ENCODE measurements at places on chromosomes 3 and 15.

DNA sequence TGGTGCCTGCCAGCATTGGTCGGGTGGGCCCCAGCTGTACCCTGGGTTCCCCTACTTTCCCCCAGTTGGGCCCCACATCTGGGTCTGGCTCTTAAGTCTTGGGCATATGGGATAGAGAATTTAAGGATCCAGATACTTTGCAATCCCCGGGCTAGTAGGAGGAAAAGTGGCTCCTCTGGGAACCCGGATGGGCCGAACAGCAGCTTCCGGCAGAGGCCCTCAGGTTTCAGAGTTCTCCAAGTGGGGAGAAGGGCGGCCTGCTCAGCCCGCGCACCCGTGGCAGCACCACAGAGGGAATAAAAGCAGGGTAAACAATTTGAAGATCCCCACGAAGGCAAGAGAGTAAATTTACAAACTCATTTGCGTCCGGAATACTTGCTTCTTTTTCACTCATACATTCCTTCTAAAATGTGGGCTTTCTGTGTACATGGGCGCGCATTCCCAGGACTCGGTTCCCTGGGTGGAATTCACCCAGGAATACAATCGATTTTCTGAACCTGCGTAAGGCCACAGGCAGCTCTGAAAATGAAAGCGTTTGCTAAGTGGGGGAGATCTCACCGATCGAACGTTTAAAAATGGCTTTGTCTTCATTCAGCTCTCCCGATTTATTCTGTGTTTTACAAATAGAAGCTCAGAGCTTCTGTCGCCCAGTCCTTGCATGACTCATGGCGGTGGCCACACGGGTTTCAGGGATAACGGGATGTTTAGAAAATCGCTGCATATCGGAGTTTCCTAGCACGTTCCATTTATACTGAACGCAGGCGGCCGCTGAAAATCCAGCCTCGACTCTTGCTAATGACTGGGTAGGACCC is 74.0 kb upstream of the POLG start:
- no peak for DNase-seq

DNA sequence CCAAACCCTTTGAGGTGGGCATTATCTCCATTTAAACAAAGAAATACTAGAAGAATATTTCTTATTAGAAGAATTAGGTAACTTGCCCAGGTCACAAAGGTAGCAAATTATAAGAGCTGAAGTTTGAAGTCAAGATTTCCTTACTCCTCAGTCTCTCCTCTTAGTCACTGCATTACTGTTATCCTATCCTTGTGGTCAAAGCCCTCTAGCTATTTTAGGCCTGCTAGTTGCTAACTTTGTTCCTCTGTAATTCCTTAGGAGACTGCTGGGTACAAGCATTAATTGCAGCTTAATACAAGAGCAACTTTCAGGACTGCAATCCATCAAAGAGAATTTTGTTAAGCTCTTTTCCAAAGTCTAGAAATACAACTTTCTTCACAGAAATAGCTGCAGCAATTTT is 528.2 kb downstream of the ZIC1 start:
- no peak for DNase-seq

DNA sequence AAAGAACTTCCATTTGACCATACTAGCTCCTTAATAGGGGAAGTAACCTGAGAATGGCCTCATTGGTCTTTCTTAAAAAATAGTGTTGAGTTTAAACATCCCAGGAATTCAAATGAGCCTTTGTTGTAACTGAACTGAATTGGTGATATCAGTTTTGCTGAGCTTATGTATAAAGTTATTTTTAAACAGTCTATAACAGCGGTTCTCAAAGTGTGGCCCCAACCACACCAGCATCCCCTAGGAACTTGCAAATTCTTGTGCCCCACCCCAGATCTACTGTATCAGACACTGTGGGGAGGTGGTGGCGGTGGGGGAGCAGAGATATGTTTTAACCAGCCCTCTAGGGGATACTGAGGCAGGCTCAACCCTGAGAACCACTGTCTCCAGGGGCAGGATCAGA is 57.0 kb downstream of the LMCD1 start:
- DNase-seq, result no peak

DNA sequence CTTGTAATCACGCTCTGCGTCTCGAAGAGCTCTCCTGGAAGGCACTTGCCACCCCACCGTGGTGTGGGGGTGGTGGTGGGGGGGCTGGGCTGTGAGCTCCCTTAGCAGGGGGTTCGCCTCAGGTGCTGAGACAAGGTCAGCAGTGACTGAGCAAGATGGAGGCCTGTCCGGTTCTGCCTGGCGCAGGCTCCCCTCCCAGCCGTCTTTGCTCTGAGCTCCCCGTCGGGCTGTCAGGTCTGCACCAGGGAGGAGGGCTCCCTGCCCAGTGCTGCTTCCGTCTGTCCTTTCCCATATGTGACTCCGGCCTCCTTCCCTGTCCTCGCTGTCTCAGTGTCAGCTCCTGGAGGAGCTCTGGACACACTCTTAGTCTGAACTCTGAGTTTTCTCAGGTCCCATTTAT is 80.0 kb downstream of the PLXNA1 start:
- DNase-seq, result no peak

DNA sequence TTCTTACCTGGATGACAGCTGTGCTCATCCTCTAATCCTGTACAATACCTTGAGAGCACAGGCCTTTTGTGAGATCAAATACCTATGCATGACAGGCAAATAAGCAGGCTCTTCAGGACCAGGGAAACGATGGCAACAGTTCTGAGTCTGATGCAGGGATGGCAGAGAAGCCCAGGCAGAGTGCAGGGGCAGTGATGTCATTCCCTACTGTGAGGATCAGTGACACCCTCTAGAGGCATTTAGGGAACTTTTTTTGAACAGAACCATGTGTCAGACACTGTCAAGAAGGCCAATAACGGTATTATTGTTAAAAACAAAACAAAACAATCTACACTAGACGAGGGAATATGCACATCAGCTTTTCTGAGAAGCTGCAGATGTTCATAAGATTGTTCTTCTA is 314.8 kb upstream of the CTDSPL start:
- no peak for DNase-seq

- DNase-seq, result no peak
These were observed 120.1 kb upstream of the UBE2E1 start for GRCh38 chr3:23685541-23686258.

GRCh38 chr15:76380249-76380648 is 43.7 kb downstream of the ISL2 start:
- no peak for DNase-seq

DNA sequence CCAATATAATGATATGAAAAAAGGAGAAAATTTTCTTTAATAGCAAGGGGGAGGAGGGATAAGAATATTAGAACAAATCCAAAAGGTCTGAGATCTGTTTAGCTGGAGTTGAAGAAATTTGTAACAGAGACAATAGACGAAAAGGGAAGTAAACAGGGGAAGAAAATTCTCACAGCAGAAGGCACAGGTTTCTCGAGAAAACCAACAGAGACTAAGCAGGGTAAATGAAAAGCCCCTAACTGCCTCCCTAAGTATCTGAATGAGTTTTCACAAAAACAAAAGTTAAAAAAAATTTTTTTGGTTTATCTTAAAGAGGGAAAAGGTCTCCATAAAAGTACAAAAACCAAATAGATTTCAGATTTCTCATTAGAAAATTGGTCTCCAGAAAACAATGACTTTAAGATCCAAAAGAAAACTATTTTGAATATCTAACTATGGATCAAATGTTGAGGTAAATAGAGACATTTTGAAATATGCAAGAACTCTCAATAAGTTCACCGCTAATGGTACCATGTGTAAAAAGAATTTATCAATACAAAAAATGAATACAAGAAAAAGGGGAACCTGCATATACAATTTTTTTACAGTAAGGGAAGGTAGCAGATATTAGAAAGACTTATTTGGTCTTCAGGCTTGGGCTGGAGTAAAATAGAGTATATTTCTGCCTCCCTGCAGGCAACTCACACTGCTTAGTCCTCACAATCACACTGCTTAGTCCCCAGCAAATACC is 23.9 kb upstream of the NEK10 start:
- DNase-seq, result no peak

DNA sequence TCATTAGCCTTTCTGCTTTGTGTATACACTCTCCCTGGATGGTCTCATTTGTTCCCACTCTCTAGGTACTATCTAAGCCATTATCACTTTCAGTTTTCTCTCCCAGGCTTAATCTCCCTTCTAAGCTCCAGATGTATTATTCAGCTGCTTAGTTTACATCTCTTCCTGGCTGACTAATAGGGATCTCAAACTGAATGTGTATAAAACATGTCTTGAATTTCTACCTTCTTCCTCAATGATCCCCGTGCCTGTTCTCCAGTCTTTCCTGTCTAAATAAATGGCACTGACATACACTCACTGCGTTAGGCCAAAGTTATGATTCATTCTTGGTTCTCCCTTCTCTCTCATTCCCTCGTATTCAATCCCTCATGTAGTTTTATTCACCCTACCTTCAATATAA is 127.3 kb downstream of the NR2F2 start:
- no peak for DNase-seq

DNA sequence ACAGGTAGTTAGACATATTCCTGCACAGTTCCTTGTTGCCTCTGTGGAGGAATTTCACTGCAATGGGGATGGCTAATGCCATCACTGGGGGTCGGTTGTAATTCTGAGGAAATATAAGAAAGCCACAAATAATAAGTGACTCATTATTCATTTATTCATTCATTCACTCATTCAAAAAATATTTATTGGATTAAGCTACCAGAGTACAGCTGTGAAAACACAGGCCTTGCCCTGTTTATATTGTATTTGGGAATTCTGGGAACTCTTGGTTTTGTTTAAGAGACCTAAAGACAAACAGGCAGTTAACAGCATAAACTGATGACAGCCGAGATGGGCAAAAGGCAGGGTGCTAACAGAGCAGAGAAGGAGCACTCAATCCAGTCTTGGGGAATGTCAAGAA is 23.6 kb downstream of the PTX3 start:
- DNase-seq, result no peak

DNA sequence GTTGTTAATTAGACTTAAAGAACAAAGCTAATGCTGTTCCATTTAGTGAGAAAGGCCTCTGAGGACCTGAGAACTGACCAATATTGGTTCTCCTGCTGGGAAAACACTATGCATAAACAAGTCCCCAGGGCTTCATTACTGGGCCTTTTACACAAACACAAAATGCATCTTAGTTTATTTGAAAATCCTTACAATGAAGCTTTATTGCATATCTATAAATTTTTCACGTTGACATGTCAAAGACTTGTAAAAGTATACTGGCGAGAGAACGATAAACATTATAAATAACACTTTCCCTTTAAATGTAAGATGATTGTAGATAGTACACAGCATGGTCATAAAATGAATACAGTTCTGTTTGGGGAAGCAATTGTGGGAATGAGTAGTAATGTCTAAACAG is 151.7 kb downstream of the ROBO2 start:
- DNase-seq, result no peak

DNA sequence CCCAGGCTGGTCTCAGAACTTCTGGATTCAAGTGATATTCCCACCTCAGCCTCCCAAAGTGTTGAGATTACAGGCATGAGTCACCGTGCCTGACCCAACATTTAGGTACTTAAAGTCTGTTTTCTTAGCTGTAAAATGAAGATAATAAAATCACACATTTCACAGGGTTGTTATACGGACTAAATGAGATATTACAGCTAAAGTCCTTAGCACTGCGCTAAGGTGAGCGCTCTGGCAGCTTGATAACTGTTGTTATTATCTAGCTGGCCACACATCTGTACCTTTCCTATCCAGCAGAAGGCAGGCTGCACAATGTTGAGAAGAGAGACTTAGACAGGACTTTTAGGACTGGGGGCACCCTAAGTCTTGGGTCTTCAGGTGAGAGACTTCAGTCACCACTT is 2.7 kb upstream of the LIPH start:
- no peak for DNase-seq

DNA sequence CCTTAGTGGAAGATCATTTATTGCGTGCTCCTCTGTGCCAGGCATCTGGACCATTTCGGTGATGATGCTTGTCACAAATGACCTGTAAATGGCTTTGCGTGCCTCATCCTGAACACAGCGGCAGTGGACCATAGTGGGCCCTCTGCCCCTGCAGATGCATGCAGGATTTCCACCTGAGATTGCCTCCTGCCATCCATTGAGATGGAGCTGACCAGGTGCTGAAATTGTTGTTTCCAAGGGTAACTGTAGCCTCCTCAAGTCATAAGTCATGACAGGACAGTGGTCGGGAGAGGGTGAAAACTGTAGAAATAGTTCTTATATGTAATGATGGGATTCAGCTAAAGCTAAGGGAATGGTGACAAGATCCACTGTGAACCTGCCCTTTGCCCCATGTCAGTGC is 35.5 kb downstream of the CLSTN2 start:
- DNase-seq, result no peak

DNA sequence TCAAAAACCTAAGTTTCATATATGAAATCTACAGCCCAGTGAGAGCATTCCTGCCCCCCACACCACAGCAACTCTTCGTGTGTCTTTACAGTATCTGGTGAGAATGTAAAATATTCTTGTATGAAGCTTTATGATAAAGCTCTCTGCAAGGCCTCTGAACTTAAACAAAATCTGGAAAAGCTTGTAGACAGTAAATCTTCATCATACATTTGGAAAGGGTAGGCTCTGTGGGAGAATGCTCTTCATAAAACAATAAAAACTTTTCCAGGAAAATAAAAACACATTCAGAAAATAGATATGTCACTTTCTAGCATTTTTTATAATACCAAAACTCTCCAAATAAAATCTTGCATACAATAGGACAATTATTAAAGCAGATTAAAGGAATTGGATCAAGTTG is 1009.5 kb downstream of the NAALADL2 start:
- no peak for DNase-seq
